Stimulated activated CD8-positive, alpha-beta memory T cell treated with anti-CD3 and anti-CD28 coated beads, Interleukin-4, amount 100 ng/mL, for 1 hour (primary cell): ENCODE measurements at places on chromosomes 4 and X.

DNA sequence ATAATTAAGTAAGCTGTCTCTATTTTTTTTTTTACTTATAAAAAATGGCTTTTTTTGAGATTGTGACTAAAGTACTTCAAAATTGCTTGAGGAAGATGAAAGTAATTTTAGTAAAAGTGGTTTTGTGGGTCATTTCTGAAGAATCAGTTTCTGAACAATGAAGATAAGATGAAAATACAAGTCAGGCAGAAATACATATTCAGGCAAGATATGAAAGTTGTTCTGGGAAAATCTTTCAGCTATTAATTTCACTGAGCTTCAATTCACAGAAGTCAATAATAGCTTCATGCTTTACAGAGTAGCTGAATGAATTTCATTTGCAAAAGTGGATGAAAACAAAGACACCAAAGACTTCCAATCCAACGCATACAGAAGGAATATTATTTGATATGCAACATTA, 305.2 kb upstream of the ARSJ start:
- no peak for DNase-seq

DNA sequence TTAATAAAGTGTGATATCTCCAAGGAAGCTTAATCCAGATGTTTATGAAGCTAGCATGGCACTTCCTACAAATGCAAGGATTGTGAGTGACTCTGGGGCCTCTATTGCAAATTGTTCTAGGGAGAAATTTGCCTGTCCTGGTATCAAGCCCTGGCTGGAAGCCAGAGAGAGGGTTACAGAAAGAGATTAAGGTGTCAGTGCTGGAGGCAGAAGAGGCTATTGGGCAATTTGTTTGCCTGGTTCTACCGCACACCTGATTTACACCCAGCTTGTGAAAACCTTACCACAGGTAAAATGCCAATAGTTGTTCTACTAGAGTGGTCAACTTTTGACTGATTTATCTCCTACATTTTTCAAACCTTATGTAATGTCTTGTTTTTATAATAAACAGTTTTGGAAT, 186.7 kb upstream of the FAT1 start:
- DNase-seq: no peak

- no peak for DNase-seq
These were observed 49.5 kb downstream of the HTRA3 start for GRCh38 chr4:8319061-8319460.

DNA sequence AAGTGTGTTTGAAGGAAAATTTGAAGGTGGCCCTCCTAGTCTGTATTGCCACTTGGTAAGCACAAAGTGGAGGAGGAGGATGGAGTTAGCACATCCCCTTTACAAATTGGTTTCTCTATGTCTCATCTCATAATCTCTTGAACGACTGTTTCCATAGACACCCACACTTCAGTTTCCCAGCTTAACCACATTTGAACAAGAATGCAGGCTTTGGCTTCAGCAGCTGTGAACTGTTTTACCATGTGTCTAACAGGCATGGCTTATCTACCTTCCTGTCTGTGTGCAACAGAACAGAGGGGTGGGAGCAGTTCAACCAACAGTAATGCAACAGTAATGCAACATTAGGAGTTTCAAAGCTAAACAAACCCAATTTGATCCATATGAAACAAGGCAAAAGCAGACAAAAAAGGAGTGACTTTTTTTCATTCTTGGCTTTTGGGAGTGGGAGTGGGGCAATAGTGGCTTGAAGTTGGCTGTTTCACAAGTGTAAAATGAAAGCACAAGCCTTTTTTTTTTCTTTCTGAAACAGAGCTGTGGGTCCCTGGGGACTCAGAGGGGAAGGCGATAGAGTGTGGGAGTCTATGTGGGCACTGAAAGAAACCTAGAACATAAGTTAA, 108.0 kb downstream of the ITM2A start:
- DNase-seq: no peak

DNA sequence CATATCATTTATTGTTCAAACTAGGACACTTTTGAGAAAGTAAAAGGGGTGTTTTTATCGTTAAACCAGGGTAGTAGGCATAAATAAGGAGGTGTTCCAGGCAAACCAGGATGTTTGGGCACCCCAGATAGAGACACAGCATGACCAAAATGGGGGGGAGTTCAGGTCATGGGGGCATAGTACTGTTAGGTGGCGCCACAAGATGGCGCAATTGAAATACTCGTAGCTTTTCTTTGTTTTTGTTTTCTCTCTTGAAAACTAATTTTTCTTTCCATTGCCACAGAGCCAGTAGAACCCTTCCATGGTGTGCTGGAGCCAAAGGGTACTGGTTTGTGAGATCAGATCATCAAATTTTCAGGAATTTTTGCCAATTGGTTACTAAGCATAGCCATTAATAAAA, 283.4 kb downstream of the BCOR start:
- DNase-seq: no peak

DNA sequence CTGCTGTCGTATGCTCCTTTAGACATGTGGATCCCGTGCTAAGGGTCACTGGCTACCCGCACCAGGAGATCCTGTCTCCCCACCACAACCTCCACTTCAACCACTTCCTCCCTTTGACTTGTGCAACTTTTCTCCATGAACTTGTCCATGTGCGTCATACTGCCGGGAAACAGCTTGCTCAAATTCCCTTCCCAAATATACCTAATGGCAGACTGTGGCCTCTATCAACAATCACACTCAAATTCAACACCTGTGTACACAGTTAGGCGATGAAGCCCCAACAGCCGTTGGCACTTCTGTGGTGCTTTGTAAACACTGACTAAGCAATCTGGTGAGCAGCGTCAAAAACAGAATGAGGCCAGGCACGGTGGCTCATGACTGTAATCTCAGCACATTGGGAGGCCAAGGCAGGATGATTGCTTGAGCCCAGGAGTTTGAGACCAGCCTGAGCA, 49.5 kb downstream of the CD99L2 start:
- no peak for DNase-seq

DNA sequence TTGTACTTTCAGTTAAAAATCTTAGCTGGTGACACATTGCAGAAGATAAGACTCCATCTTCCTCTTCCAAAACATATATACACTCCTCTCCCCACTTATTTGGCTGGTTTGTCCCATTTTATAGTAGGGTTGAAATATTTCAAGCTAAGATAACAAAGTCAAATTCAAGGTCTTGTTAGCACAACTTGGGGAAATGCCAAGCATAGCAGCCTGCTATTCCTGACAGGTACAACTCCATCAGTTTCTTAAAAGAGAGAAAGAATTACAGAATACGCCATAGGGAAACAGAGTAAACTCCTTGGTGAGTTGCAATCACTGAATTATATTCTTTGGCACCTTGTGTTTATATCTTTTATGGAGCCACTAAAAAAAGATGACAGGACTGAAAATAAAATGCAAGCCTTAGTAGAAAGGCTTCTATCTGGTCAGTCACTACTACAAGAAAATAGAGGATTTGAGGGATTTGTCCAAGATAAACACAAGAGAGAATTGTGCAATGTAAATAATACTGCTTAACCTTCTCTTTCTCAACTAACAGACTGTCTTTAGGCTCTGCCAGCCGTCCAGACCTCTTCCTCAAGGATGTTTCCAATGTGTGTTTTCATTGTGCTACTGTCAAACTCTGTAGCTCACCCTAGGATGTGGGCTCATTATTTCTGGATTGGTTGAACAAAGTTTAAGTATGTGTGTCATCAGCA, 170.3 kb downstream of the VEGFC start:
- DNase-seq: no peak

DNA sequence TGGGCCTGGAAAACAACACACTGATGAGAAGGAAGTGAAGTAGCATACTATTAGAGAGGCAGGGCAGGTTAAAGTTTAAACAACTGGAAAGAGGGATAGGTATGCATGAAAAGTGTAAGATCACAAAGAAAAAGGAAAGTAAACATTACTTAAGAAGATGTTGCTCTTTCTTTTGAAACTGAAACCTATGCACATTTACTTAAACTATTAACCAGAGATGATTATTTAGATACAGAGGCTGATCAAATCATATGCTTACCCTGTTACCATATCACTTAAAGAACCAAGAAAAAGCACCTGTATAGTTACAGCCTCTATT, 37.8 kb downstream of the NAP1L5 start:
- no peak for DNase-seq

- no peak for DNase-seq
These were observed 9.7 kb upstream of the ADRA2C start for GRCh38 chr4:3756343-3757059.
